Activated T-cell treated with anti-CD3 and anti-CD28 coated beads for 24 hours (primary cell): ENCODE measurements at places on chromosomes 3 and 15.

DNA sequence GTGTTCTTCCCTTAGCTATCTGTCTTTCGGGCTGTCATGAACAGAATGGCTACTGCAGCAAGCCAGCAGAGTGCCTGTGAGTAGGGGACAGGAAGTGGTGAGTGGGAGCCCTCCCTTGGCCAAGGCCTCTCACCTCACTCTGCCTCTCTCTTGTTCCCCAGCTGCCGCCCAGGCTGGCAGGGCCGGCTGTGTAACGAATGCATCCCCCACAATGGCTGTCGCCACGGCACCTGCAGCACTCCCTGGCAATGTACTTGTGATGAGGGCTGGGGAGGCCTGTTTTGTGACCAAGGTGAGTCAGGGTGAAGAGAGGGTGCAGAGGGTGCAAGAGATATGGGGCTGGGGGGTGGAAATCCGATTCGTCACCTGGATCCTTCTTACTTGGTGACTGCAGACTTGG is 3.0 kb downstream of the DLL4 start:
- DNase-seq, result no peak

DNA sequence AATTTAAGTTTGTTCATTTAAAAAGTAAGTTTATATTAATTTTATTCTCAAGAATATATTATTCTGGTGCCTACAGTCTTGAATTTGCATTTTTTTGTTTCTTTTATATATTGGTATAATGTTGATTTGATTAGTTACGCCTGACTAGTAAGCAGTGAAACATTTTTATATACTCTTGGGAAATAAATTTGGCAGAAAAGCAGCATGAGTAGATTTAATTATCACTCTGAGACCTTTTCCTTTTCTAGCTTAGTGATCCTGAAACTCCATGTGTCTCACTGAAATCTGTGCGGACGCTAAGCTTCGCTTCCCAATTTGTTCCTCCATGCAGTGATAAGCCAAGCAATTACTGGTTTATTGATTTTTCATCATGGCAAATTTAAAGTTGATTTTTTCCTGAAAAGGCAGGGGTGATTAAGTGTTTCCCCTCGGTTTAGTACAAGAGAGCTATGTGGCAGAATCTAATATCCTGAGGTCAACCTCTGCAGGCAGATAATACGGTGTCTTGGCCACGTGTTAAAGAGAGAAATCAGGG is 87.2 kb upstream of the MLF1 start:
- no peak for DNase-seq

GRCh38 chr3:27307566-27307965 is 61.6 kb downstream of the NEK10 start:
- no peak for DNase-seq

- DNase-seq, result no peak
Measured at GRCh38 chr15:63505842-63506222, 1.4 kb downstream of the USP3 start.

GRCh38 chr15:68429691-68430470 is 2.1 kb downstream of the ITGA11 start:
- DNase-seq, result no peak
